ENCODE measurements at places on chromosomes 5 and 9. TPM values are rescaled to one million over a fixed set of nuclear protein-coding genes. Genes with fewer than 3 reads are reported as not detected.

GRCh38 chr9:135165756-135166519 is 78.5 kb downstream of the OLFM1 start:
- DNase-seq: no peak

- no peak for DNase-seq
Measured at GRCh38 chr5:158463938-158464337, 605.0 kb upstream of the CLINT1 start.

The TRIP13 gene
- total RNA-seq: 42.5 TPM

The BARHL1 gene
- total RNA-seq: not detected

The CKMT2 gene
- total RNA-seq: not detected
